RPMI8226 (cell line): ENCODE measurements at places on chromosomes 1 and 21.

DNA sequence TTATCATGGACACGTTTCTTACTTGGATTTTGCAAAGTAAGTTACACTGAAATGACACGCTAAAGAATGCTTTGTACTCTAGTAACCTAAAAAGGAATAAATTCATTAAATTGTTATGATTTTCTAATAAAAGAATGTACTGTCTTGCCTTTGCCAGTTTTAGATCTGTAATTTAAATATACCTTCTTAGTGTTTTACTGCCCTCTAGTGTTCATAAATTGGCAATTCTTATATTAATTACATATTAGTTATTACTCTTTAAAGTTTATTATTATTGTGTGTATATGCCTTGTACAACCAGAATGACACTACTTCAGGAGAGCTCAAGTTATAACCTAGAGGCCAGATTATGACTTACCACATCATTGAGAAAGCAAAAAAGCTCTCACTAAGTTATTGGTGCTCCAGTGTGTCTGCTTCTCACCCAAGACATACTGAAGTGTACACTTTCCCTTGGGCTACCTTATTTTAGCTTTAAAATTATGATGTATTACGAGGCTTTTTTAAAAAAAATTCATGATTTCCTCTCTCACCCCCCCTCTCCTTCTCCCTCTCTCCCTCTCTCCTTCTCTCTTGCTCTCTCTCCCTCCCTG lies 169.9 kb downstream of the HS2ST1 start:
- peak; percentile 30 for DNase-seq

GRCh38 chr1:18188820-18189517 lies 81.4 kb downstream of the IGSF21 start:
- DNase-seq: no peak

GRCh38 chr1:72366466-72366865 lies 84.1 kb upstream of the NEGR1 start:
- DNase-seq: no peak

GRCh38 chr1:101142244-101142643 lies 94.6 kb upstream of the S1PR1 start:
- no peak for DNase-seq

DNA sequence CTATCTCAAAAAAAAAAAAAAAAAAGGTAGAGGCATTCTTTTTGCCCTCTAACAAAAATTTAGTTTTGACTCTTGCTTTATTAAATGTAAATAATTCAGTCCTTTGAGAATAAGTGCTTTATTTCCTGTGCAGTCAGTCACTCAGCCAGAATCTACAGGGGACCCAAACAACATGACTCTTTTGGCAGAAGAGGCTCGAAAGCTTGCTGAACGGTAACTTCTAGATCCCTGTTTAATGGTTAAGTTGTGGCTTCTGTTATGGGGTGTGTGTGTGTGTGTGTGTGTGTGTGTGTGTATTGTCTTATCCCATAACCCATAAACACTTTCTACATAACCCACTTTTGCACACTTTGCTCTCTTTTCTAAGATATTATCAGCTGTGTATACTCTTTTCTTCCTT lies 54.9 kb upstream of the LAMC2 start:
- no peak for DNase-seq

DNA sequence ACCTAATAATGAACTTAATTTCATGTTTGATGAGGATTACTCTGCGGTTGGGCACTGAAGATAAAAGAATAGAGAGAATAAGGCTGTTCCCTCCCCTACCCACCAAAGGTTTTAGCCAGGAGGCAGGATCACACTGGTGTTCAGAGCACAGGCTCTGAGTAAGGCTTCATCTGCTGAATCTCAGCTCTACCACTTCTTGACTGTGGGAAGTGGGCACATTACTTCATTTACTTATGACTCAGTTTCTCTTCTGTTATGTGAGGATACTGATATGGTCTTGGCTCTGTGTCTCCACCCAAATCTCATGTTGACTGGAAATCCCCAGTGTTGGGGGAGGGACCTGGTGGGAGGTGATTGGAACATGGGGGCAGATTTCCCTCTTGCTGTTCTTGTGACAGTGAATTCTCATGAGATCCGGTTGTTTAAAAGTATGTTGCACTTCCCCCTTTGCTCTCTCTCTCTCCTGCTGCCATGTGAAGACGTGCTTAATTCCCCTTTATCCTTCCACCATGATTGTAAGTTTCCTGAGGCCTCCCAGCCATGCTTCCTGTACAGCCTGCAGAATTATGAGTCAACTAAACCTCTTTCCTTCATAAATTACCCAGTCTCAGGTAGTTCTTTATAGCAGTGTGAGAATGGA lies 79.7 kb downstream of the SMYD2 start:
- no peak for DNase-seq

DNA sequence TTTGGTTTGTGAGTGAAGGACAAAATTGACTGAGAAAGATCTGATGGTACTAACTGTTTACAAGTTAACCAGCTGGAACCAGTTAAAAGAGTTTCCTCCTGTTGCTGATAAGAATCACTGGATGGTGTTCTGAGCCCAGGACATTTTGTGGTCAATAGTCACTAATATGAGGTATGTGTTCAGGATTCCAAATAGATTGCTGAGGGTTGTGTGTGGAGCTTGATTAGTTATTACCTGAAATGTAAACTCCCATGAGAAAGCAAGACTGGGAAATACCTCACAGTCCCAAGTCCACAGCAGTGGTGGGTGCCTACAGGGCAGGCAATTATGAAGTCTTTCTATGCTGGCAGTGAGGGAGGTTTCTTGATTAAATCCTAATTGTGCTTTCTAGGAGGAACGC lies 164.6 kb downstream of the DNM3 start:
- no peak for DNase-seq

DNA sequence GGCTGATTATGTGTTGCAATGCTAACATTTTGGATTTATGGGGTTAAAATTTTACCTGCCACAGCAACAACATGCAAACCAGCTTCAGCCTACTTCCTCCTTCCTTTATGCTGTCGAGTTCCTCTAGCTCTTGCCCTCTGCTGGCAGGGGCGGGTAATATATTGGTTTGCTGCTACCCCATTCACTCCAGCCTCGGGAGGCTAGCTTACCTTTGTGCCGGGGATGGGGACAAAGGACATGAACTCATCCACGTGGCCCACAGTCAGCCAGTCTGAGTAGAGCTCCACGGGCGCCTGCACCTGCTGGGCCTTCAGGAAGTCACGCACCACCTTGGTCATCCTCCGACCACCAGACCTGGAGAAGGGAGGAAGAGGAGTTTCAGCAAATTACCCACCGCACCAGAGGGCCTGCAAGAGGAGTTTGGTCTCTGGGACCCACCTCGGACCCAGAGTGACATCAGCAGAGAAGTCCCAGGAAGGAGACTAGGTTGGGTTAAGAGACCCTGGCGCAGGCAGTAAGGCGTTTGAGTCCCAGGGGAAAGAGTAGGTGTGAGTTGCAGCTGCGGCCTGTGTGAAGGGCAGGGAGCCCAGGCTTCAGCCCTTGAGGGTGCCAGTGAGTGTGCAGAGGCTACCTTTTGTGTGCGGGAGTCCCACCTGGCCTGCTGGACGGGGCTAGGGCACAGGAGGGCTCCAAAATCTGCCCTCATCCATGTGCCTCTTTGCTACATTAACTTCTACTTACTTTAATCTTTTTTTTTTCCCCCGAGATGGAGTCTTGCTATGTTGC lies 21.8 kb upstream of the SDHB start:
- DNase-seq: peak; percentile 78

- no peak for DNase-seq
Observed at GRCh38 chr1:180562640-180563025, 3.9 kb downstream of the OVAAL start.

DNA sequence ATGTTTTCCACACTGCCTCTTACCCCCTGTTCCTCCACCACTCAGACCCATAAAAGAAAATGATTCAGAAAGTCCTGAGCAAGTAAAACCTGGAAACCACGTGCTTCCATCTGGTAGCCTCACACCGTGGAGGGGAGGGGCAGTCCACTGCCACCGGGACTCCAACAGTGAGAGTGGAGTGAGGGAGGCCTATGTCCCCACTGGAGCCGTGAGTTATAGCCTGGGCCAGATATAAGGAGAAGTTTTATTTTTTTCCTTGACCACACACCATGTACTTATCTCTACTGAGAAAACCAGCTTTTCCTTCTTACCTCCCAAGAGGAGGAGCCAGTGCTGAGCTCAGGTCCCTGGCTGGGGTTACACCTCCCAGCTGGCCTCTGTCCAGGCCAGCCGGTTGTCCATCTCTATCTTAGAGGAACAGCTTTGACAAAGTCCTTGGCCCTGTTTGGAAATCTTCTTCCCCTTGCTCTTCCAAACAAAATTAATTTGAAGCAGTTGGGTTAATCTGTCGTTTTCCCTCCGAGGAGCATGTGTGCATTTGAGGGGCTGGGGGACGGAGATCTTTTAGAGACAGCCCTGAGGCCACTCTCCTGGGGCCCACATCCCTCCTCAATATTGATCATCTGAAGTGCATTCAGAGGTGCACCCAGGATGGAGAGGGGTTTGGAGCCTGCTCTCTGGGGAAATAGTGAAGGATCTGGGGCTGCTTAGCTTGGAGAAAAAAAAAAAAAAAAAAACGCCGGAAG lies 49.1 kb upstream of the SERBP1 start:
- DNase-seq: peak; percentile 66

DNA sequence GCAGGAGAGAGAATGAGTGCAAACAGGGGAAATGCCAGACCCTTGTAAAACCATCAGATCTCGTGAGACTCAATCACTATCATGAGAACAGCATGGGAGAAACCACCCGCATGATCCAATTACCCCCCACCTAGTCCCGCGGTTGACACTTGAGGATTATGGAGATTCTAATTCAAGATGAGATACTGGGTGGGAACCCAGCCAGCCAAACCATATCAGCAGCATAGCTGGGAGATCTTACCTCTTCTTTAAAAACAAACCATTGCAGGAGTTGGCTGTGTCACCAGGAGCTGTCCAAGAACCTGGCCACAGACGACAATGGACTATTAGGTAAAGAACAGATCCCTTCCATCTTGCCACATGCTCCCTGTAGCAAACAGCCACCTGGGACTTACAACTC lies 422.7 kb downstream of the MATN1 start:
- no peak for DNase-seq

- no peak for DNase-seq
Observed at GRCh38 chr1:231272880-231273279, 31.9 kb downstream of the GNPAT start.

DNA sequence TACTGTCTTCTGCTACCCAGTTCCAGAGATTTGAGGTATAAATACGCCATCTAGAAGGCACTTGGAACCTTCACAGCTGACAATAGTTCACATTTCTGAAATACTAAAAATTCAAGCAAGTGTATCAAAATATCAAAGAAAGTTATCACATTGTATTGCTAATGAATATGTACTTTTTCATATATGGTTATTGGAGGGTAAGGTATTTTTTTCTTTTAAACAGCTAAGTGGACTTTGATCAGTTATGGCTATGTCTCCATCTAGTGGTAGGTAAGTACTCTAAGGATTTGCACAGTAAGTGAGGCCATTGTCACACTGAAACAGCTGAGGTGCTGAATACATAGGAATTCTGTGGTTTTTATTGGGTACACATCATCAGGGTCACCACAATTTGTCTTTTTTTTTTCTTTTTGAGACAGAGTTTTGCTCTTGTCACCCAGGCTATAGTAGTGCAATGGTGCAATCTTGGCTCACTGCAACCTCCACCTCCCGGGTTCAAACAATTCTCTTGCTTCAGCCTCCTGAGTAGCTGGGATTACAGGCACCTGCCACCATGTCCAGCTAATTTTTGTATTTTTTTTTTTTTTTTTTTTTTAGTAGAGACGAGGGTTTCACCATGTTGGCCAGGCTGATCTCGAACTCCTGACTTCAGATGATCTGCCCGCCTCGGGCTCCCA lies 49.1 kb upstream of the CR2 start:
- peak; percentile 65 for DNase-seq

GRCh38 chr21:22556829-22557228 lies 1558.6 kb downstream of the NCAM2 start:
- no peak for DNase-seq

DNA sequence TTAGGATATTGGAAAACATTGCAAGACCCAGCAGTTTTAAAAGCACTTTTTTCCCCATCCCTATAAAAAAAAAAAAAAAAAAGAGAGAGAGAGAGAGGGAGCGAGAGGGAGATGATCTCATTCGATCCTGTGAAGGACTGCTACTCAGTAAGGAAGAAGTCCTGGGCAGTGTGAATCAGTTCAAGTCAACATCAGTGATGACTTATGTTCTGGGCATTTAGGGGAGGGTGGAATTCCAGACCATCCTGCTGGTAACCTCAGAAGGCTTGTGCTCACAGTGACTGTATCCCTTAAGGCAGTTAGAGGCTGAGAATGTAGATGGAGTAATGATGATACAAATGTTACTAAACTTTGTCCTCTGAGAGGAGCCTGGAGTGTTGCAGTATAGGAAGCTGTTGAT lies 151.4 kb downstream of the TGFB2 start:
- DNase-seq: no peak

- DNase-seq: peak; percentile 61
Observed at GRCh38 chr1:8217011-8217711, 100.8 kb upstream of the SLC45A1 start.

DNA sequence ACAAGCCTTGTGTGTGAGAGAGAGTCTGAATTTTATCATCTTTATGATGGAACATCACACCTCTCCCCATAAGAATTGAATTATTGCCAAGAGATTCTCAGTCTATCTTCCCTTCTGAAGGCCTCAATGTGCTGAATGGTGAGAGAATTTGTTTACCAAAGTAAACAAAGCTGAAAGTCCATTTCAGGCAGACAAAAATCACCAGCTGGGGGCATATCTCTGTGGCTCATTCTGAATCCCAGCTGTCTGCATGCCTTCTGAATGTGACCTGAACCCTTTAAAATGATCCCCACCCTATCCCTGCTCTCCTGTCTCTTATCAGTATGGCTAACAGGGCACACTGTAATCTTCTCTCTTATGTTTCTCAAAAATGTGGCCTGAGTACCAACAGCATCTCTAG lies 99.1 kb upstream of the CAMK1G start:
- DNase-seq: no peak

DNA sequence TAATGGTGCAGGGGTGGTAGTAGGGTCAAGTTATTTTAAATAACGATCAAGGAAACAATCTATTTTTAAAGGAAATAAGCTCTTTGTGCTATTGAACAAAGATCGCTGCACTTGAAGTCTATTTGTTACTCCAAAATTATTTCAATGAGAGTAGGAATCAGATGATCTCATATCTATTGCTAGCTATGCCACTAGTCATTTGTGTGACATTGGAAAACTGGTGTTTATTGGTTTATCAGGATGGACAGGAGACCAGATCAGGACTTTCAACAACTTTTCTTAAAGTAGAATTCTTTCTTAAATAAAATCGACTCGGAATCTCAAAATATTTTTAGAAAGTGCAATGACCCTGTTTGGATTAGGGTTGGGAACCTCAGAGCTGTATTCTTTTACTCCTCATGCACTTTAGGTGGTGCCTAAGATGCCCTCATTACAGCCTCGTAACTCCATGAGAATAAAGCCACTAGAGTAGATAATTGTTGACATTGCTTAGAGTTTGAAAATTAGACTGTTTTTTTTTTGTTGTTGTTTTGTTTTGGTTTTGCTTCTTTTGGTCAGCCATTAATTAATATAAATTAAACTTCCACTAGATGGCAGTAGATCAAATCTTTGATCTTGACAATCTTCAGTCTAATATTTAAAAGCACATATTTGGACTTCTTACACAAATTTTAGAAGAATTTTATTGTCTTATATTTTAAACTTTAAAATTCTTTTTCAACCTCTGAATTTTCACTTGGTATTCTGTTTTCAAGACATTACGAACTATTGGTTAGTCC lies 352.4 kb downstream of the USP25 start:
- DNase-seq: peak; percentile 20

- DNase-seq: no peak
Observed at GRCh38 chr1:29631361-29631760, 395.0 kb downstream of the PTPRU start.
